Right ventricle myocardium inferior (tissue), 1 donor: ENCODE measurements at places on chromosomes 1 and 21. TPM values are rescaled to one million over a fixed set of nuclear protein-coding genes. Genes with fewer than 3 reads are reported as not detected.

The GBP7 gene
- not detected for total RNA-seq

The ZBTB8A gene
- 2.8 TPM for total RNA-seq

The EXTL2 gene
- total RNA-seq: 9.5 TPM

The GJC2 gene
- 1.6 TPM for total RNA-seq

The ZNF695 gene
- not detected for total RNA-seq

The KLF17 gene
- total RNA-seq: not detected

The DRAXIN gene
- 0.03 TPM for total RNA-seq

The HSD3B2 gene
- total RNA-seq: not detected

The HES3 gene
- not detected for total RNA-seq

The C1QA gene
- total RNA-seq: 124 TPM

The ARTN gene
- total RNA-seq: 0.49 TPM

The LUZP1 gene
- total RNA-seq: 30.4 TPM

The UBAP2L gene
- total RNA-seq: 90.2 TPM

The ALG14 gene
- 2.0 TPM for total RNA-seq

The OPTC gene
- total RNA-seq: not detected

The RGS1 gene
- 0.32 TPM for total RNA-seq

The SPRR2F gene
- total RNA-seq: not detected

The AKNAD1 gene
- total RNA-seq: not detected

The PTPRF gene
- total RNA-seq: 7.7 TPM

The OLFML3 gene
- 13.8 TPM for total RNA-seq

The XPR1 gene
- total RNA-seq: 35.8 TPM

The TEKT2 gene
- not detected for total RNA-seq

The C1orf116 gene
- total RNA-seq: 1.2 TPM
